ENCODE measurements at places on chromosomes 2 and 18.

GRCh38 chr2:209526561-209526960 is 102.7 kb downstream of the MAP2 start:
- DNase-seq: peak; percentile 24

- DNase-seq: no peak
Measured at GRCh38 chr18:2994603-2995432, 18.1 kb downstream of the LPIN2 start.

GRCh38 chr2:20400787-20401488 is 45.9 kb upstream of the RHOB start:
- DNase-seq: no peak

DNA sequence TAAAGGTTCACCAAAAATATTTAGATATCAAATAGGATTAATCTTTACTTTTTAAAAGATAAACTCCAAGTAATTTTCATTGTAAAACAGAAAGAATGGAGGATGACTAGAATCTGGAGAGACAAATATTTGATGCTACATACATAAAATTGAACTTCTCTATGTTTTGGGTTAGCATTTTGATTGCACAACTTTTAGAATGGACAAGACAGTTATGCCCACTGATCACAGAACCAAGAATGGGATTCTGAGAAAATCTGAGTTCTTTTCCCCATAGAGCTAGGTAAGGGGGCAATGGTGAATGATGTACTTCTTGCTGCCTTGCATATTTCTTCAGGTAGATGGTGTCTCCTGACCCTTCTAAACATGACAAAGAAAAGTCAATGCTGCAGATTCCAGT is 191.2 kb upstream of the ZEB2 start:
- no peak for DNase-seq

DNA sequence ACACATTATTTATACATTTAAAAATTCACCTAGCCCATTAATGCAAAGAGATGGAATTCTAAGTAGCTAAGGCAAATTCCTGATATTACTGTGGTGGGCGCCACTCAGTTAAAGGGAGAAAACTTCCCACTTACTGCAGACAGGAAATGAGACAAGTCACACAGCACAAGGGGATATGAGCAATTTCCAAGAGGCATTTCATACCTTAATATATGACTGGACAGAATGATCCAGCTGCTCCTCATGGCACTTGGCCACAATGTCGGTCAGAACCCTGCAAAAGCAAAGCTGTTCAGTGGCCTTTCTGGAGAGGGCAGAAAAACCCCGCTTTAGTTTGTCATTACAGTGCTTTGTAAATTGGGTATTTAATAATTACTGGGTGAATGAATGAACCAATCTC is 121.4 kb upstream of the CCDC195 start:
- DNase-seq: peak; percentile 62

DNA sequence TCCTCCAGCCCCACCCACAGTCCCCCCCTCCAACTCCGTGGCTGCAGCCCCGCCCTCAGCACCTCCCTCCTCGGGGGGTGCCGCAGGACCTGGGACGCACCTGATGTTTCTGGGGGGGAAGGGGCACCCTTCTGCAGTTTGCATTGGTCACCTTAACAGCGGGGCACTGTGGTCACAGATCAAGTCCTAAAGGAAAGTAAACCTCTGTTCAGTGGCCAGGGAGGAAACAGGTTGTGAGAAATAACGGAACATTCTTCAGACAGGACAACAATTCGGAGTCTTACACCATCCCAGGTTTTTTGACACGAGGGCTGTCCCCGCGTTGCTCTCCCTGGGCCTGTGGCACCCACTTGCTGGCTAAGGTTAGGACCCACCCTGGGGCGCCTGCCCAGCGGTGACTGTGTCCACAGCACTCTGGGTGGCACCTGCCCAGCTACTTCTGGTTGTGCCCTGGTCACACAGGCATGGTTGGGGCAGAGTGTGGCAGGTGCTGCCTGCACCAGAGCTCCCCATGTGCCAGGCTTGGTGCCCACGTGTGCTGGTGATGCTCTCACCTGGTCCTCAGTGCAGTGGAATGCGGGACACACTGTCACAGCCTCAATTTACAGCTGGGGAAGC is 93.5 kb upstream of the OTOS start:
- peak; percentile 18 for DNase-seq

- DNase-seq: peak; percentile 17
Measured at GRCh38 chr2:149611100-149611820, 23.7 kb upstream of the MMADHC start.

GRCh38 chr2:29789911-29790485 is 131.4 kb downstream of the ALK start:
- DNase-seq: no peak

GRCh38 chr2:239212121-239212928 is 188.5 kb downstream of the HDAC4 start:
- no peak for DNase-seq

DNA sequence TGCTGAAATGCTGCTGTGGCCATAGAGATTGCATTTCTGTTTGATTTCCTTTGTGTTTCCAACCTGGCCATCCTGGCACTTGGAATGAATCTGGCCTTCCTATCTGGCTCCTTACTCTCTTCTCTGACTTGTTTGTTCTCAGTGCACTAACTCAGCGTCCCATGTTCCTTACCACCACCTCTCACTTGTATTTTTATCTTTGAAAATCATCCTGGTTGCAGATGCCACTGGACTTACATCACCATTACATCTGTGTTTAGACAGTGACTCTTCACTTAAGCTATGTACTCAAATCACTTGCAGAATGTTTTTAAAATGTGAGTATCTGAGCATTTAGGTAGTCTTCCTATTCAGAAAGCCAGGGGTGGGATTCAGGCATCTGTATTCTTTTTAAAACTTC is 239.5 kb downstream of the WDR7 start:
- peak; percentile 78 for DNase-seq

DNA sequence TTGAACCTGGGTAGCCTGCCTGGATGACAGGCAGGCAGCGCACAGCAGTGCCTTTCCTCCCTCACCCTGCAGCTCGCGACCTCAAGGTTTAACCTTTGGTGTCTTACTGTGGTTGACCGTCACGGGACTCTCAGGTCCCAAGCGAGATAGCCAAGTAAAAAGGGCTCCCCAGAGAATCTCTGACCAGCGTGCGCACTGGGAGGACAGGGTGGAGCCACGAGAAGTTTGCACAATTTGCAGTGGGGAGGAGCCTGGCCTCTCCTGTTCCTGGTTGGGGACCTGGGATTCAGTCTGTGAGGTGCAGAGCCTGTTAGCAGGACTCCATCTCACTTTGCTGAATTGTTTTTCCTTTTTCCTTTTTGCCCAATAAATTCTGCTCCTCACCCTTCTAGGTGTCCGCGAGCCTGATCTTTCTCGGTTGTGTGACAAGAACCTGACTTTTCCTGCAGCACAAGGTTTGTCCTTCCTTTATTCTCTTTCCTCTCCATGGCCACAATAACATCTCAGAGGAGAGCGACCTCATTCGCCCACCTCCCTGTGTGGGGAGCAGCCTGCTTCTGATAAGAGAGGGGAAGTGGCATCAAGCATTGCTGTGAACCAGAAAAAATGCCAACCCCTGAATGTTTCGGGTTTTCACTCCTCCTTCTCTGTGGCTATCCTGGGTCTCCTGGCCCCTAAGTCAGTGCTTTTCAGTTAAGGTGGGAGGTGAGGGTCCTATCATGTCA is 36.2 kb downstream of the POU3F3 start:
- DNase-seq: no peak

- DNase-seq: no peak
Measured at GRCh38 chr2:230795856-230796255, 68.9 kb upstream of the ITM2C start.

DNA sequence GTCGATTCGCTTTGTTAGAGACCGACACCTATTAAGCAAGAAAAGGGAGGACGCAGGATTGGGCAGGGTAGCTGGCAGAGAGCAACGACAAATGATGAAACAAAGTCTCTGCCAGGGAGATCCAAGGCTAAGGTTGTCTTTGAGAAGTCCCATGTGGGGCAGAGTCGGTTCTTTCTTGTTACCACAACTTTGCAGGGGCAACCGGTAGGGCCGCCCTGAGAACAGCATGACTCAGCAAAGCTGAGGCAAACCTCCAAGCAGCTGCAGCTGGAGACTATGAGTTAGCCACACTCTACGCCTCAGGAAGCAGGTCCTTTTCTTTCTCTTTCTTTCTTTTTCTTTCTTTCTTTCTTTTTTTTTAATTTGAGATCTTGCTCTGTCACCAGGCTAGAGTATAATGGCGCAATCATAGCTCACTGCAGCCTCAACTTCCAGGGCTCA is 452.3 kb upstream of the ID2 start:
- DNase-seq: peak; percentile 61

DNA sequence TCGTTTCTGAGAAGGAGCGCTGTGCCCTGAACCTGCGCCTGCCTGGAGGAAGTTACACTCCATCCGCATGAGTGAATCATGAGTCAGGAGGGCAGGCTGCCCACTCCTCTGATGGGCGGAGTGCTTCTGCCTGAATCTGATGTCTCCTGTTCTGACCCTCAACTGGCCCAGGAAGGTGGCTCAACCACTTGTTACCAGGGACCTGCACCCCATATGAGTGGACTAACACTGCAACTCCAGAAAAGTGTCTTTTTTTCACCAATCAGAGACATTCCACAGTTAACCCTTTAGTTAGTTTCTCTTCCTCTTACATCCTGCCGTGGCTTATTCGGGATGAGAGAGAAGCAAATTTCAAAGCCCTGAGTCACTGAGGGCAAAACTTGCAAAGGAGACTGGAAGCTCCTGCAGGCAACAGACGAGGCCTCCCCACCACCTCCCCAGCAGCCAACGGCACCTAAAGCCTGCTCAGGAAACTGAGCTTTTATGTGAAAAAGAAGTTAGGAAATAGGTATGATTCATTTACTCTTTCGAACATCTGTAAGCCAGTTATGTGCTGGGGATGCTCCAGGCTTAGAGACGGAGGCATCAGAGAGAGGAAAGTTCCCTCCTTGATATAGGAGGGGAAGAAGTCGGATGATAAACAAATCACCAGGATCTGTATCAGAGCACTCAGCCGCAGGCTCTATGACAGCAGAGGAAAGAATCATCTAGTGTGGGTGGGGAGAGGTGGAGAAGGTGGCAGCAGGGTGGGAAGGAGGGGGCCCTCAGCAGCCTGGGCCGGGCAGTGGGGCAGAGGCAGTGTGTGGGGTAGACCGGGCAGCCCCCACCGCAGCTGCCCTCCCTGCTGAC is 30.9 kb downstream of the MBP start:
- DNase-seq: peak; percentile 96

DNA sequence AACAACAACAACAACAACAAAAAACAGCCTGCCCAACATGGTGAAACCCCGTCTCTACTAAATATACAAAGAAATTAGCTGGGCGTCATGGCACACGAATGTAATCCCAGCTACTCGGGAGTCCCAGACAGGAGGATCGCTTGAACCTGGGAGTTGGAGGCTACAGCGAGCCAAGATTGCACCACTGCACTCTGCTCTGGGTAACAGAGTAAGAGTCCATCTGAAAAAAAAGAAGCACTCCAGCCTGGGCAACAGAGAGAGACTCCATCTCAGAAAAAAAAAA is 344.1 kb upstream of the PLGLB2 start:
- DNase-seq: no peak

DNA sequence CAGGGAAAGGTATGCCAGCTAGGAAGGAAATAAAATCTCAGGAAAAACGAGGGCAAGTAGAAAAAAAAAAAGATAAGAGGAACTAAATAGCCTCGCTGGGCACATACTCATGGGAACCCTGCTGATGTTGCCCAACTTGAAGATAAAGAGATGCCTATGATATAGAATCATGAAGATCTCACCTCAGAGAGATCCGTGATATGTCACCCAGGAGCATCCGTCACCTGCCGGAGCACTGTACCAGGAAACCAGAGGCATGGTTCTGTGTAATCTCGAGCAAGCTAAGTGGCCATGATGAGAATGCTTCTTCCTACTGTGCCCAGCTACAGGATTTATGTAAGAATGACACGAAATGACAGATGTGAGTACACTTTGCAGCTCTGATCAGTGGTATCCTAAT is 40.0 kb downstream of the CYP1B1 start:
- DNase-seq: no peak

- no peak for DNase-seq
Measured at GRCh38 chr2:98300141-98300874, 45.9 kb upstream of the CNGA3 start.

DNA sequence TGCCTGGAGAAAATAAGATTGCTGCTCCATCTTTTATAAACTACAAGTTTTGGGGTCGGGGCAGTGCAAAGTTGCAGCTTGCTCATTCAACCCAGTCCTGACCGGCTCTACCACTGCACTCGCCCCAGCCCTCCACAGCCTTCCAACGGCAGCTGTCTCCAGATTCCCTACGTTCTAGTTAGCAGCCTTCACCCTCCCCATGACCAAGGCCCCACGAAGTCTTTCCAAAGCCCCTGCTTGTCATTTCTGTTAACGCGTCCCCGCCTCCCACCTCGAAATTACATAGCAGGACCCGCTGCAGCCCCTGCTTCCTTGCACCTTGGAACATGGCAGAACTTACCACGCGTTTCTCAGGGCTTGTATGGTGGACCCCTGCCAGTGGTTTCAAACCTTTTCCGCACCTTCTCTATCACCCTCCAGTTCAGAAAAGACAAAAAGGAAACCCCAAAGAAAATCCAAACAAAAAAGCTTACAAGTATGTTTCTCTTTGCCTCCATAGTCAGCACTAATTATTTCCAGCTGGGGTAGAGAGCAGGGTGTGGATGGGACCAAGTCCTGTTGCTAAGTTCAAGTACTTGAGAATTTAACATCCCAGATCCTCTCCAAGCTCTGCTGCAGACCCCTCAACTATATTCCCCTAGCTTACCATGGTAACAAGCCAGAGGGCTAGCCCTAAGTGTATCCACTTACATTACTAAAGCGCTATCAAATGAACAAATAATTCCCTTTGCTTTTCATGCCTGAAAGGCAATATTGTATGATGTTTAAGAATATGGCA is 161.5 kb downstream of the TGIF1 start:
- no peak for DNase-seq

- DNase-seq: no peak
Measured at GRCh38 chr2:27033253-27033852, 588 bp downstream of the TMEM214 start.

GRCh38 chr2:132374551-132374950 is 42.1 kb upstream of the GPR39 start:
- peak; percentile 24 for DNase-seq

GRCh38 chr2:56127463-56128152 is 56.2 kb upstream of the CCDC85A start:
- DNase-seq: peak; percentile 29

- DNase-seq: no peak
Measured at GRCh38 chr18:8741532-8741931, 36.2 kb downstream of the MTCL1 start.

GRCh38 chr2:165843351-165843750 is 49.3 kb upstream of the GALNT3 start:
- DNase-seq: no peak

GRCh38 chr18:5500158-5500939 is 43.4 kb downstream of the EPB41L3 start:
- DNase-seq: no peak

GRCh38 chr2:64291181-64291580 is 147.0 kb upstream of the PELI1 start:
- DNase-seq: peak; percentile 74

DNA sequence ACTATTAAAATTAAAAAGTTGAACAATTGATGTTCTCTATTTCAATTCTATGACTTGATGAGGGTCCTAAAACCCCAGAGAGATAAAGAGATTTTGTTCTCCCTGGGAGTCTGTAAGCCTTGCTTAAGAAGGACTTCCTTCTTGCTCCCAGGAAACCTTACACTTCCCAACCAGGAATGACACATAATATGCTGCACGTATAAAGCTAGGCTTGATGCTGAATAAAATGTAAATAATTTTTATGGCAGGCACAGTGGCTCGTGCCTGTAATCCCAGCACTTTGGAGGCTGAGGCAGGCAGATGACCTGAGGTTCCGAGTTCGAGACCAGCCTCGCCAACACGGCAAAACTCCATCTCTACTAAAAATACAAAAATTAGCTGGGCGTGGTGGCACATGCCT is 27.8 kb downstream of the SPIRE1 start:
- peak; percentile 53 for DNase-seq

GRCh38 chr2:174078275-174078674 is 113.1 kb upstream of the SP3 start:
- DNase-seq: peak; percentile 31

All from mesenchymal stem cell (in vitro differentiated cells and primary cell).